GM18507 (cell line): ENCODE measurements at places on chromosomes 13 and 19.

- no peak for DNase-seq
These were observed 14.4 kb upstream of the CEBPA start for GRCh38 chr19:33316541-33317264.

- no peak for DNase-seq
These were observed 193.3 kb downstream of the KATNAL1 start for GRCh38 chr13:30113983-30114570.

GRCh38 chr19:38455031-38455430, 21.5 kb downstream of the RYR1 start:
- DNase-seq: no peak

DNA sequence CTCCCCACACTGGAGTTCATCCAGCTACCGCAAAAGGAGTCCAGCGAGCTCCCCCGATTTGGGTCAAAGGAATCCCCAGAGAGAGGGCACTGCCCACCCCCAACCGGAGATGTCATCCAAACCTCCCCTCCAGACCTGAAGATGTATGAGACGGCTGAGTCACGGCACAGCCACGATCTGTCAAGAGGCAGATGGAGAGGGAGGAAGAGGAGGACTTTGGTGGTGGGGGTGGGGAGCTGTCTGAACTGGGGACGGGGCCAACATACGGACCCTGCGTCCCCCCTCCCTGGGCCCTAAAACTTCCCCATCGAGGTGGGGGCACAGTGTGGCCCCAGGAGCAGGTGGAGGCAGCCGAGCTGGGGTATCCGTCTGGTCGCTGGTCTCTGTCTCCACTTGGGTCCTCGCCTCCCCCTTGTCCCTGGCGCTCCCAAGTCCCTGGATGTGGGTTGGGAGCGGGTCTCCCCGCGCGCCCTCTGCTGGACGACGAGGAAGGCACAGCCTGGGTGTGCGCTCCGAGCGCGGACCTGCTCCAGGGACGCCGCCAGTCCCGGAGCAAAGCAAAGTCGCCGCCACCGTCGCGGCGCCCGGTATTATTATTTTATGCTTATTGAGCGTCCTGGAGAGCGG, 3.8 kb downstream of the PDE4A start:
- no peak for DNase-seq

GRCh38 chr13:80605716-80606115, 264.8 kb upstream of the SPRY2 start:
- no peak for DNase-seq

GRCh38 chr19:53394522-53394973, 401 bp upstream of the ZNF765 start:
- no peak for DNase-seq

- no peak for DNase-seq
These were observed 158.6 kb upstream of the SOX1 start for GRCh38 chr13:111908361-111908760.

DNA sequence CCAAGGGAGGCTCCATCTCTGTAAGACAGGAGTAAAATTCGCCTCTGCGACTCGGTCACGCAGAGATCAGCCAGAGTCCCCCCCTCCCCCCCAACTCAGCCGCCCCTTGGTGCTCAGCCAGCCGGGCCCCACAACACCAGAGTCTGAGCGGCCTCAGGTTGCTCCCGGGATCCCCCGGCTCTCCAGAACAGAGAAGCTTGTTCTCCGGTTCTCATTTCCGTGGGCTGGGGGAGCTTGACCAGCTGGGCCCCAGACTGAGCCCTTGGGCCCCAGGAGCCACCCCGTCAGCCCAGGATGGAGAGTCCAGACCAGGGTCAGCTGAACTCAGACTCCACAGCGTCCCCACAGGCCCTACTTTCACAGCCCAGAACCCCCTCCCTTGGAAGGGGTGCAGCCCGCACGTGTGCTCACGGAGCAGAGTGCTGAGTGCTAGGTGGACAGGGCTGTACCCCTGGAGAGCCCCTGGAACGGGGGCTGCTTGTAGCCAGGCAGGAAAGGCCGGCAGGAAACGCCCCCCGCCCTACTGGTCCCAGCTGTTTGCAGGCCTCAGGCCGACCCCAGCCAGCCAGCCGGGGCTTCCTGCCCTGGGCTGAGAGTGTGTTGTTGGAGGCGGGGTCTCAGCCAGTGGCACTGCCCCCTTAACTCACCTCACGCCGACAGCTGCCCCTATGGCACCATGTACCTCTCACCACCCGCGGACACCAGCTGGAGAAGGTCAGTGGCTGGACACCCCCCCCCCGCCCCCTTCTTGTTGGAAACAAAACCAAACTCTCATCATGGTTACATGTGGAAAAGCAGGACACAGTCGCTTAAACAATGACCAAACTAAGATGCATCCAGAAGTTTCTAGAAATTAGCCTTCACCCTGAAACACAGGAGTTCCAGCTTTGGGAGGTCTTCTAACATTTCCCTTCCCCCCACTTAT, 44.4 kb downstream of the COMP start:
- DNase-seq: no peak

DNA sequence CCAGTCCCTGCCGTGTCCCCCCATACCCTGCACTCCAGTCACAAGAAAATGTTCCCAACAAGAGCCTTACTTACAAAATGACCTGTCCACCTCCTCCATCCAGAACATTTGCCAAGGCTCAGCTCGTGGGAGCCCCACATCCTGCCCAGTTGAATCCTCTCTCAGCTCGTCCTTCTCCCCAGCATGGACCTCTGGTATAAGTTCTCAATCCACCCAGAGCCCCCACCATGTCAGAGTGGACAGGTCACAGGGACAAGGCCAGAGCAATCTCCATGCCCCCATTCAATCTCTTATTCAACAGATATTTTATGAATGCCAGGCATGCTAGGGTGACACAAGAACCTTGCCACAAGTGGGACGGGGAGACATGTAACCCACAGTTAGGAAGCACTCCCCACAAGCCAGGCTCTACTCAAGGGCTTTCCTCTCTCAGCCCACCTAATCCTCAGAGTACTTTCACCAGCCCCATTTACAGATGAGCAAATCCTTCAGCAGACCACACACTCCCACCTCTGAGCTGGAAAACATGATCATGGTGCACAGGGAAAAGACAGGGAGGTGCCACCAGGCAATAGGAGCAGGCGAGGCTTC, 15.1 kb downstream of the DEDD2 start:
- DNase-seq: no peak

- DNase-seq: no peak
These were observed 54.5 kb downstream of the ZNF93 start for GRCh38 chr19:19955208-19955607.
